ENCODE measurements at places on chromosomes 7 and 10.

DNA sequence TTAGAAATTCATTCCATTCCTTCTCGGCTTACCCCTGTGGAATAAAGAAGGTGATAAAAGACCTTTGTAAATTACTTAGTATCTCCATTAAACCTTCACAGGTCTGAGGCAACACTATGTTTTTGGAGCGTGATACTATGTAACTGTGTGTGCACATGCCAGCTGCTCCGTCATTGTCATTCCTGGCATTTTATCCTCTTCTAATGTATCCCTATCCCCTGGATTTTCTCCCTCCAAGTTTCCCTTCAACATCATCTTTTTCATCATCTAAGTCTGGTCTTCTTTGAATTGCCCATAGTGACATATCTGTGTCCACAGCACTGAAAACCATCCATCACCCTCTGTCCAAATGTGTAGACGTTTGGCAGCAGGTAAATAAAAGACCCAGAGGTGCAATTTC lies 125.7 kb downstream of the TEX36 start:
- no peak overlapping the region for H3K4me3 ChIP-seq
- no peak overlapping the region for H3K27ac ChIP-seq
- H3K4me1 ChIP-seq, result no peaks in the 10 kb centered on the region
- H3K27me3 ChIP-seq, result no peaks in the 10 kb centered on the region
- no peak for DNase-seq
- peaks cover 5% of the 10 kb centered on the region for H3K36me3 ChIP-seq

GRCh38 chr7:156074084-156074483 lies 261.8 kb upstream of the SHH start:
- H3K36me3 ChIP-seq, result no peaks in the 10 kb centered on the region
- no peak for DNase-seq
- H3K4me3 ChIP-seq, result no peak overlapping the region
- no peak overlapping the region for H3K27ac ChIP-seq
- H3K27me3 ChIP-seq, result peaks cover 3% of the 10 kb centered on the region

DNA sequence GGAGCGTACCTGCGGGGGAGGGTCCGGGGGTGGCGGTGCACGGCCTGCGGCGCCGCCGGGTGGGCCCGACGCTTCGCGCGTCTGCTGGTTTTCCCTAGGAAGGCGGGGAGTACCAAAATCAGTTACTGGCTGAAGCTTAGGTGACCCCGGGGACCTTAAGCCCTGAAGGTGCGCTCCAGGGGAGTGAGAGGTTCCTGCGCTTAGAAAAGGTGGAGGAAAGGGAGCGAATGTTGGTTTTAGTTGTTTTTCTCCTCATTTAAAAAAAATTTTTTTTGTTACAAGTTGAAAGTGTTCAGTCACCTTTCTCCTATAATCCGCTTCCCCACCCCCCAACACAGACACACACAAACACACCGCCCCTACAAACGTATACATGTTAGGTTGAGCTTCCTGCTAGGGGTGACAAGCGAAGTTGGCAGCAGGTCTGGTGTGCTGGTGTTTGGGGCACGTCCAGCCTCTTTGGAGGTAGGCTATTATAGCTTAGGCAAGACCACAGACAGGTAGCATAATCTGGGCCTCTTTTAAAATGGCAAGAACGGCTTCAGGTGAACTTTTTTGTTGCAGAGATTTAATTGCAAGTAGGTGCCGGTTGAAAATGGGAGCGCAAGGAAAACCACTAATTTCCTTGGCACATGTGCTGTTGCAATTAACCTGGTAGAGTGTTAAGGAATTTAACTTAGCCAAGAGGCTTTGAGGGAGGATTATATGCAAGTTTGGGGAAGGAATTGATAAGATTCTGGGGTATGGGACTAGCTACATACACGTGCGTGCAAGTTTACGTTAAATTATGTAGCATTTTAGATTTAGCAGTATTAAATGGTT lies 945 bp downstream of the ADD3 start:
- peak overlapping the region; percentile 82 for H3K4me3 ChIP-seq
- H3K36me3 ChIP-seq, result no peaks in the 10 kb centered on the region
- DNase-seq, result no peak
- peaks cover 7% of the 10 kb centered on the region for H3K4me1 ChIP-seq

GRCh38 chr10:5477948-5478693 lies 21.2 kb downstream of the CALML5 start:
- no peaks in the 10 kb centered on the region for H3K36me3 ChIP-seq
- H3K27me3 ChIP-seq, result peaks cover 5% of the 10 kb centered on the region
- no peak overlapping the region for H3K4me3 ChIP-seq
- DNase-seq, result no peak

DNA sequence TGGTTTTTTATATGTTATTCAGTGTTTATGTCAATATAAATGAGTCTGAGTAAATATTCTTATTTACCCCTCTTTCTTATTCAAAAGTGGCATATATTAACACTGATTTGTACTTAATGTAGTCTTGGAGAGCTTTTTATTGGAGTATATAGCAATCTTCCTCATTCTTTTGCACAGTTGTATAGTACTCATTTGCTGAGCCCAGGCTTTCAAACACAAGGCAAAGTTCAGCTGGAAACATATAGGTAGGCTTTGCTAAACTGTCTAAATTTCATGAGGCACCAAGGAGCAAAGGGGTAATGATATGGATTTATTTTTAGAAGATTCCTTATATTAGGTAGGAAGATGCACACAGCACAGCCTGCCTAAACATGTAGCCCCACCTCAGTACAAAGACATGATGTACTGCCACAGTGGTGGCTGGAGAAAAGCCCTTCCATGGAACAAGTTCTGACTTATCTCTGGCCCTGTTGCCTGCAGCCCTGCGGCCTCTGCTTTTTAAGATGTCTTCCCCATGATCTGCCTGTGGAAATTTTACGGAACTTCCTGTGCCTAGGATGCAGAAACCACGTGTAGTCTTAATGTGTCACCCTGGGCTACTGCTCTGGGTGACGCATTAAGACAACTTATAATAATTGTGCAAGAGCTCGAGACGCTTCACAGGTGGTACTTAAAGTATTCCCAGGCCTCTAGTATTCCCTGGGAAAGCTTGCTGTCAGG lies 9.6 kb upstream of the PDCD4 start:
- H3K4me1 ChIP-seq, result peaks cover 52% of the 10 kb centered on the region
- no peak for DNase-seq
- H3K27me3 ChIP-seq, result peaks cover 14% of the 10 kb centered on the region
- no peak overlapping the region for H3K4me3 ChIP-seq
- H3K36me3 ChIP-seq, result no peaks in the 10 kb centered on the region
- H3K27ac ChIP-seq, result peak overlapping the region; percentile 76

- no peak for DNase-seq
- H3K36me3 ChIP-seq, result no peaks in the 10 kb centered on the region
- no peak overlapping the region for H3K27ac ChIP-seq
- no peak overlapping the region for H3K4me3 ChIP-seq
- H3K27me3 ChIP-seq, result peaks cover 3% of the 10 kb centered on the region
These were observed 41.3 kb downstream of the IL2RA start for GRCh38 chr10:6020826-6021225.

DNA sequence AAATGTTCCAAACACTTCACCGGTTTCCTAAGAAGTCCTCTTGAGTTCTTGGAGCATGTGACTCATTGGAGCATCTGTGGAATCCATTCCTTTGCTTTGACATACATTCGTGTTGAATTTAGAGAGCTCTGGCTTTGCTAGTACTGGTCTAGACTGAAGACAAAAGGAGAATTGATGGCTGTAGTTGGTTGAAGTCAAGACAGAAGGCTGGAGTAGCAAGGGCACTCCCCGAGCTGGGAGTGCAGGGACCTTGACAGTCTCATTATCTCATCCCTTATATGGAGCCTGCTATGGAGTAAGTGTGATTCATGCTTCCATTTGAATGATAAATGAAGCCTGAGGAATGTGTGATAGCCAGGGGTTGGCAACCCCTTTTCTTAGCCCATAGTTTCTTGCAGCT lies 1249.1 kb downstream of the TYW1 start:
- no peak for DNase-seq
- no peak overlapping the region for H3K4me3 ChIP-seq
- no peak overlapping the region for H3K27ac ChIP-seq
- H3K4me1 ChIP-seq, result peaks cover 4% of the 10 kb centered on the region

DNA sequence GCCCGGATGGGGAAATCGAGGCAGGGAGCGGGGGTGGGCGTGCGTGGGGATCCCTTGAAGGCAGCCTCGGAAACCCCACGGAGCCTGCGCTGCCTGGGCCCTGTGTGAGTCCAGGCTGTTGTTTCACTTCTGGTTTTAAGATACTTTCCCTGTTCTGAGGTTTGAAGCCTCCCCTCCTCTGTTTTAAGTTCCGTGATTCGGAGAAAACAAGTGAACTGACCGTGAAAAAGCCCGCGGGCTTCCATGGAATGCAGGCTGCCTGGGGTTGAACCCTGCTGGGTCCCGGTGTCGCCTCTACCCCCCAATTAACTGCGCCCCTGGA lies 401 bp downstream of the LRRC27 start:
- no peaks in the 10 kb centered on the region for H3K27me3 ChIP-seq
- DNase-seq, result no peak
- H3K4me1 ChIP-seq, result peaks cover 23% of the 10 kb centered on the region
- peak overlapping the region; percentile 52 for H3K27ac ChIP-seq
- no peaks in the 10 kb centered on the region for H3K36me3 ChIP-seq
- H3K4me3 ChIP-seq, result peak overlapping the region; percentile 88

DNA sequence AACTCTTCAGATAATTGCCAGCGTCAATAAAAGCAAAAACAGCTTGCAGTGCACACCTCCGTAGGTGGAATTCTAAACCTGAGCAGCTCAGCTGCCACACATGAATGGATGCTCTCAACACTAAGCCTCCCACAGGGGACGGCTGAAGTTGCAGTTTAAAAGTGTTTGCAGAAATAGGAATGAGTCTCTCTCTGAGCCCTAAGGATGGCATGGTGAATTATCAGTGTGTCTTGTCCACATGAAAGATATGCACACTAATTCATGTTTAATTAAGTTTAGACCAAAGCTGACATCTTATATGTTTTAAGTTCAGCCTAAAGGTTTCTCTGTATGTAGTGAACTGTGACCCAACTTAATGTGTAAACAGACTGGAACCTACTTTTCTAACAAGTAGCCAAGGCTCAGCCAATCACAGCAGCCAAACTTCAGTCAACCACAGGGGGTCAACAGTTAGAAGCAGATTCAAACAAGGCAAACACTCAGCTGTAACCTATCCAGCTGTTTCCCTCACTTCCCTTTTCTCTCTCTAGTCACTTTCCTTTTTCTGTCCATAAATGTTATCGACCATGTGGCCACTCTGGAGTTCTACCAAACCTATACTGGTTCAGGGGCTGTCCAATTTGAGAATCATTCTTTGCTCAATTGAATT lies 38.1 kb downstream of the CTTNBP2 start:
- no peak for DNase-seq
- no peak overlapping the region for H3K27ac ChIP-seq
- H3K27me3 ChIP-seq, result peaks cover 5% of the 10 kb centered on the region
- peaks cover 1% of the 10 kb centered on the region for H3K4me1 ChIP-seq
- H3K36me3 ChIP-seq, result peaks cover 4% of the 10 kb centered on the region

DNA sequence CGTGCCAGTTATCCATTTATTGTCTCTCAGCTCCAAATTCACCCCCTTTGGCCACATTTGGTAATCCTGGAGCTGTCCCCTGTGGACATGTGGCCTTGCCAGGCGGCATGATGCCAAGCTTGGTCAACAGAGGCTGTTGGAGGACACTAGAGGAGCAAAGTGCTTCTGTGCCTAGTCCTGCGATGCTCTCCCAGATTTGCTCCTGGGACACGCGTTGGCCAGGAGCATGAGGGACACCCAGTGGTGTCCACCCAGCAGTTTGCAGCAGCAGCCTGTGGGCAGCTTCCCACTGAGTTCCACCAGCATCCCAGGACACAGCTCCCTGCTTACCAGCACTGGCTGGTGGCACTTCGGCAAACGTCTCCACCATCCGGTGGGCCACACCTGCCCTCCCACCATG lies 55.5 kb upstream of the STEAP1B start:
- H3K36me3 ChIP-seq, result no peaks in the 10 kb centered on the region
- H3K27ac ChIP-seq, result no peak overlapping the region
- no peak for DNase-seq
- H3K4me3 ChIP-seq, result no peak overlapping the region

DNA sequence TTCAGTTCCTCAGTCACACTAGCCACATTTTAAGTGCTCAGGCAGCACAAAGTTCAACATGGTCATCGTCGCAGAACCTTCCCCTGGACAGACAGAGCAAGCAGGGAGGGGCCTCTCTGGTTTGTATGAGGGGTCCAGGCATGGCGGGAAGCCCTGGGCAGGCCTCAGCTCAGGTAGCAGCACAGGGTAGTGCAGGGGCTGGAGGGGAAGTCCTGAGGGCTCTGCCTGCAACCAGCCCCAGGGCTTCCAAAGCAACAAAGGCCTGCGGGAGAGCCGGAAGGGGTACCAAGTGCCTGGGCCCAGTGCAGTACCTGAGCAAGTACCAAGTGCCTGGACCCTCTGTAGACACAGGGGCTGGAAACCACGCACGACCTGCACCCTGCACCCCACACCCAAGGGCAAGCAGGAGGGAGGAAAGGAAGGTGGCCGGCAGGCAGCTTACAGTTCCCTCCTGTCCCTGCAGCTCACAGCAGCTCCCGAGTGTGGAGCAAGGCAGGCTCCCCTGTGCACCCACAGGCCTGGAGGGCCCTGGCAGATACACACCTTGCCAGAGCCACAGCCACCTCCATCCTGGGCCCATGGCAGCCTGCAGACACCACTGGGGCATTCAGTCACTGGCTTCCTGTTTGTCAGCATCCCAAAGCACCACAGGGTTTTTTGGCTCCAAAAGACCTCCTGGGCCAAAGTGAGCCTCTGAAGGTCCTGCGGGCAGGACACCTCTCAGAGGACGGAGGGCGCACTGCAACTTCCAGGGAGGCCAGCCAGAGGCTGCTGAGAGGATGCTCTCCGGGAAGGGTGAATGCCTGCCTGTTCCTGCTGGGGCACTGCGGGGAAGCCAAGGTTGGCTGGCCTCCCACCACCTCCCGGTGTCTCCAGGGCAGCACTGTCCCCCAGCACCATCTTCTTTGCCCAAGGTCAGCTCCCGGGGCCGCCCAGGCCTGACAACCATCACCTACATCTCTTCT lies 6.5 kb upstream of the RET start:
- H3K27ac ChIP-seq, result no peak overlapping the region
- H3K27me3 ChIP-seq, result peaks cover 20% of the 10 kb centered on the region
- no peak for DNase-seq
- H3K4me3 ChIP-seq, result no peak overlapping the region
- no peaks in the 10 kb centered on the region for H3K36me3 ChIP-seq
- peaks cover 19% of the 10 kb centered on the region for H3K4me1 ChIP-seq

DNA sequence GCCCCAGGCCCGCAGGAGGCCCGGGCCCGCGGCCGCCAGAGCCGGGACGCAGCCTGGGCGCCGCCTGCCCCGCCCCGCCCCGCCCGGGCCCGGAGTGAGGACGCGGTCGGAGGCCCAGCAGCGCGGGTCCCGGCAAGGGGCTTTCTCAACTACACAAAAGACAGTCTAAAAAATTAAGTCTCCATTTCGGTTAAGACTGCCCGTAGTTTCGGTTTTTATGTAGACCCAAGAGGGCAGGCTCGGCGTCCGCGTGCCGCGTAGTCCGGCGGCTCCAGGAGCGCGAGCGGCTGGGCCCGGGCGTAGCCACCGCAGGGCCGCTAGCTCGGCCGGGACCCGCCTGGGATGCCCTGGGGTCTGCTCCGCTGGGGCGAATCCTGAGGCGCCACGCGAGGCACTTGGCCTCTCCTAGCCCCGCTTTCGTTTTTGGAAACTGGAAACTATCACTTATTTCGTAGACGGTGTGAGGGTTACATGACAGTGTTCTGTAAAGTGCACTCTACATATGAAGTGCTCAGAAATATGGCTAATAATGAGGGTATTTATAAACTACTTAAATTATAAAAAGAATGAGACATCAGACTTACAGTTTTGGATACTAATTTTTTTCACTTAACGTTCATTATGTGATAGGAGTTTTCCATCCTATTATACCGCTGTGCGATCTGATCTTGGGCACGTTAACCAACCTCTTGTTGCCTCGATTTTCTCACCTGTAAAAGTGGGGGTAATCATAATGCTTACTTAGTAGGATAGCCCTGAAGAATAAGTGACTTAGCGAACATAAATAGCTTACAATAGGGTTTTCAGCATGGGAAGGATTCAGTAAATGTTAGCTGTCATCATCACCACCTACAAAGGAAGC lies 573 bp downstream of the BLVRA start:
- no peaks in the 10 kb centered on the region for H3K36me3 ChIP-seq
- peak; percentile 72 for DNase-seq
- peak overlapping the region; percentile 89 for H3K4me3 ChIP-seq
- peaks cover 32% of the 10 kb centered on the region for H3K4me1 ChIP-seq
